ENCODE measurements at places on chromosomes 5 and 9. TPM values are rescaled to one million over a fixed set of nuclear protein-coding genes. Genes with fewer than 3 reads are reported as not detected.

TTC23L gene
- total RNA-seq, result not detected

OR13C3 gene
- not detected for total RNA-seq

HAPLN1 gene
- total RNA-seq, result 1.6 TPM

SHOC1 gene
- total RNA-seq, result not detected

SLC4A9 gene
- total RNA-seq, result not detected
